Tibial nerve (tissue), 4 donors: ENCODE measurements at places on chromosomes 1 and 21. TPM values are rescaled to one million over a fixed set of nuclear protein-coding genes. Genes with fewer than 3 reads are reported as not detected.

CCDC28B gene
- total RNA-seq = 12.0 TPM

C8A gene
- not detected for total RNA-seq

AMIGO1 gene
- 8.1 TPM for total RNA-seq

IGSF3 gene
- 3.6 TPM for total RNA-seq

TTC34 gene
- total RNA-seq = 0.87 TPM
